ENCODE measurements at places on chromosomes 5 and 9.

GRCh38 chr9:16252616-16253015, 617.9 kb downstream of the BNC2 start:
- no peak for DNase-seq

DNA sequence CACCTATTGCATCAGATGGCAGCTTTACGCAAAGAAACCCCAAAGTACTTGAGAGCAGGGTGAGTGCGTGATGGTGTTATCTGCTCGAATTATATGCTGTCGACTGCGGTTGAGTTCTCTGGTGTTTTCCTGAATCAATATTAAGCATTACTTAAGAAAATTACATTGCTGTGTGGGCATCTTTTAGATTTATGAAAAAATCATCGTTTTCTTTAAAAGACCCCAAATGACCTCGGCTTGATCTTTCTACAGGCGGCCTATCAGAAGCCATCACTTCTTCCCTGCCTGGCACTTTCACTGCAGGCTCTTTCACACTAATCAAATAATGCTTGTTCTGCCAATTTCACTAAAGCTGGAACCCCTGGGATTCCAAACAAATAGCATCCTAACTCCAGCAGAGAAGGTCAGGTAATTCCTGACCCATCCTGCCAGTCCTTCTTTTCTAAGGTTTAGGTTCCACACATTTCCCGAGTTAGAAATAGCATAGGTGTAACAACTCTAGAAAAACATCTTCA, 1.7 kb downstream of the UBE2QL1 start:
- no peak for DNase-seq

- no peak for DNase-seq
Observed at GRCh38 chr5:38234737-38235136, 23.6 kb upstream of the EGFLAM start.

DNA sequence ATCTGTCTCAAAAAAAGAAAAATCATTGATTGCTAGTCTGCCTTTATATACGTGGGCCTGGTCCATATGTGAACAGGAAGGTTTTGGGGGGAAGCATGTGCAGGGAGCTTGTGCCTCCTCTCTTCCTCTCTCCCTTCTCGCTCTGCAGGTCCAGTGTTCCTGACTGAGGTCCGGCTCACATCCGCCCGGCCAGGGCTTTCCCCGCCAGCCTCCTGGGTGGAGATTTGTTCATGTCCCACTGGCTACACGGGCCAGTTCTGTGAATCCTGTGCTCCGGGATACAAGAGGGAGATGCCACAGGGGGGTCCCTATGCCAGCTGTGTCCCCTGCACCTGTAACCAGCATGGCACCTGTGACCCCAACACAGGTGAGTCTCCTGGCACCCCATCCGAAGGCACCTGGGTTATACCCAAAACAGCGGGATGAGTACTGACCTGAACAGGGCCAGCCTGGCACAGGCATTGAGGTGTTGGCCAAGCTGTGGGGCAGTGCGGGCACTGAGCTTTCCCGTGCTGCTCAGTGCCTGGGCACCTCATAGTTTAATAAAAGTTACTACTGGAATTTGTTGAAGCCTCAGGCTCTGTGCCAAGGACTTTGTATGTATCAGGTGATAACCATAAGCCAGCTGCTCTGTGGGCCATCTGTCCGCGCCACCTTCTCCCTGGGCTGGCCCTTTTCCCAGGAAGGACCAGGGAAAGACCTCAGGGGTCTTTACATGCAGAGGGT, 39.4 kb upstream of the AIF1L start:
- DNase-seq, result no peak

DNA sequence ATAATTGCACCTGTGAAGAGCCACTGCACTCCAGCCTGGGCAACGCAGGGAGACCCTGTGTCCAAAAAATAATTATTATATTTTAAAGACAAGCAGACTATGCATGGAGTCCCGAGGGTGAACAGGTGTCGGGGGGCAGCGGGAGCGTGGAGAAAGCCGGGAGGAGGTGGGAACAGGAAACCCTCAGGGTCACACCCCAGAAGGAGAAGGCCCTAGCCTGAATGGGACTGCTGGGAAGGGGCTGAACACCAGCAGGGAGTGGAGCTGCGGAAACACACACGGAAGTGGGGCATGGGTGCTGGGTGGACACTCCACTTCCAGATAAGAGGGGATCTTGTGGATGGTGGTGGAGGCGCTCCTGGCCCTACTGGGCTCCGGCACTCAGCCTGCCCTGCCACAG, 12.8 kb downstream of the SURF6 start:
- no peak for DNase-seq

DNA sequence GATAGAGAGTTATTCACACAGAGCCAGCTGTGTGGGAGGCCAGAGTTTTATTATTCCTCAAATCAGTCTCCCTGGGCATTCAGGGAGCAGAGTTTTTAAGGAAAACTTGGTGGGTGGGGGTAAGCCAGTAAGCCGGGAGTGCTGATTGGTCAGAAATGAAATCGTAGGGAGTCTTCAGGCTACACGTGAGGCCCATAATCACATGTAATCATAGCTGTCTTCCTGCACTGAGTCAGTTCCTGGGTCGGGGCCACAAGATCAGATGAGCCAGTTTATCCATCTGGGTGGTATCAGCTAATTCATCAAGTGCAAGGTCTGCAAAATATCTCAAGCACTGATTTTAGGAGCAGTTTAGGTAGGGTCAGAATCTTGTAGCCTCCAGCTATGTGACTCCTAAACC, 10.8 kb upstream of the TTC39B start:
- no peak for DNase-seq

DNA sequence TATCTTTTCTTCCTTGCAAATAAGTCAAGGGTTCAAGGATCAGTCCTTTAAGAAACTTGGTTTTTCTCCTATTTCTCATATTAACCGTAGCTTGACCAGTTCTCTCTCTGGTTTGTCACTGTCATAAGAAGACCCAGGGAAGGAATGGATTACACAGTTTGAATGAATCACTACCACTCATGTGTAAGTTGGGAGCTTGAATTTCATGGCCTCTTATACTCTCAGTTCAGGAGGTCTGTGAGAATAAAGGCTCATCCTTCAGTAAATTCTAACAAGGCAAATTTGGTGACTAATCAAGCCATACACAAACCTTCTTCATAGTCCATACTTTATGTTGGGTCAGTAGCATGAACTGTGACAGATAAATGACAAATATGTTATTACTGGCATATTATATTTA, 323.1 kb upstream of the ACTBL2 start:
- no peak for DNase-seq

- DNase-seq, result no peak
Observed at GRCh38 chr9:4243877-4244812, 55.7 kb downstream of the GLIS3 start.

GRCh38 chr9:75958226-75958625, 67.8 kb downstream of the PCSK5 start:
- DNase-seq, result no peak

- DNase-seq, result no peak
Observed at GRCh38 chr9:21836437-21837161, 34.2 kb downstream of the MTAP start.
